ENCODE measurements at places on chromosomes 6 and 20. TPM values are rescaled to one million over a fixed set of nuclear protein-coding genes. Genes with fewer than 3 reads are reported as not detected.

DNA sequence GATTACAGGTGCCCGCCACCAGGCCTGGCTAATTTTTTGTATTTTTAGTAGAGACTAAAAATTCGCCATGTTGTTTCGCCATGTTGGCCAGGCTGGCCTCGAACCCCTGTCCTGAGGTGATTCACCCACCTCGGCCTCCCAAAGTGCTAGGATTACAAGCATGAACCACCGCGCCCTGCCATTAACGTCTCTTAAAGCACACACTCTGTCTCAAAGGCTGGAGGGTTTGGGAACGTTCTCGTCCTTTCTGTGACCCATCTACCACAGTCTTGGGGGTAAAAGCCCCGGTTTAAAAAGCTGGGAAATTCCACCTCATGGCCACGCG is 57.8 kb upstream of the ARID1B start:
- no peak for DNase-seq

DNA sequence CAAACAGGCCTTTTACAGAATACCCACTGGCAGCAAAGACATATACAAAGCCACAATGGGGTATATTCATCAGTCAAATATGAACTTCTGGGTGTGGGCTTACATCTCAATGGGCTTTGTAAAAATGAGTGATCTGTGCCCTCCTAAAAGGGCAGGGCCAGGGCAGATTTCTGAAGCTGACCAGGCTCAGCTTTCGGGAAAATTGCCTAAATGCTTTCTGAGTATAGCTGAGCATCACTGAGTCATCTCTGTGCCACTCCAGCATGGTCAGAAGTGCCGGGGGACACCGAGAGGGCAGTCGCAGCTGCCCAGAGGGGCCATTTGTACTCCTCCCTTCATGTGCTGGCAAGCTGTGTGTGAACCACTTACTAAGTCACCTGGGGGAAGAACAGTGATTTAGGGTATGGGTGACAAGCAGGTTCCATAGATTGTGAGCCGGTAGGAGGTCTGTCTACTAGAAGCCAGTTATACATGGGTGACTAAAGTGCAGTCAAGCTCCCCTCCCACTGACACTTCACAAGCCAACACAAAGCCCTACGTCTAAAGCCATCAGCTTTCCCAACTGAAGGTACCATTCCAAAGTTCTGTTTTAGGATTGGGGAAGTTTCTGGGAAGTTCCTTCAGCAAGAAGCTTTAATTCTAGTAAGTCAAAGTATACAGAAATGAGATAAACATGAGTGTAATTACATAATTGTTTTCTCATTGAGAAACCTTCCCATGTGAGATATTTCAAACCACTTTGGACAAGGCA is 147.6 kb upstream of the TAB2 start:
- DNase-seq, result no peak

The TOX2 gene
- total RNA-seq, result 3.6 TPM

- no peak for DNase-seq
These were observed 109.3 kb downstream of the SESN1 start for GRCh38 chr6:108985301-108985700.

GRCh38 chr6:122696079-122696478 is 83.4 kb upstream of the FABP7 start:
- no peak for DNase-seq

DNA sequence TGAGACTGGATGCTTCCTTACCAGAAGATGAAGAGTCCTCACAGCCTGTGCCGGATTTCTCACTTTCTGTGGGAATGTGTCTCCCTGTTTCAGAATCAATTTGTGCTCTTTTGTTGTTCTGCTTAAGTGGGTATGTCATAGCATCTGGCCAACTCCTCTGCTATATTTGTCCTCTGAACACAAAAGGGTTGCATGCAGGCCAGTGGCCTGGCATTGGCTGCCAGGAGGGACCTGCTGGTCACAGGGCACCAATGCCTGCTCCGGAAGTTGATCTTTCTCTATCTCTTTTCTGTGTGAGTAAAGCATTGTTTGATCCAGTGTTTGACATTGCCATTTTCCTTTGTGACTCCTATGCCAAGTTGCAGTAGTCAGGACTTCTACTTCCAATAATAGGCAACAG is 47.8 kb downstream of the JARID2 start:
- no peak for DNase-seq

The ASIP gene
- total RNA-seq, result not detected

The PAQR8 gene
- total RNA-seq, result 11.4 TPM

GRCh38 chr6:30687659-30688431 is 1.4 kb upstream of the PPP1R18 start:
- DNase-seq, result no peak

- DNase-seq, result no peak
These were observed 626.3 kb downstream of the TENT5A start for GRCh38 chr6:81126150-81126549.

DNA sequence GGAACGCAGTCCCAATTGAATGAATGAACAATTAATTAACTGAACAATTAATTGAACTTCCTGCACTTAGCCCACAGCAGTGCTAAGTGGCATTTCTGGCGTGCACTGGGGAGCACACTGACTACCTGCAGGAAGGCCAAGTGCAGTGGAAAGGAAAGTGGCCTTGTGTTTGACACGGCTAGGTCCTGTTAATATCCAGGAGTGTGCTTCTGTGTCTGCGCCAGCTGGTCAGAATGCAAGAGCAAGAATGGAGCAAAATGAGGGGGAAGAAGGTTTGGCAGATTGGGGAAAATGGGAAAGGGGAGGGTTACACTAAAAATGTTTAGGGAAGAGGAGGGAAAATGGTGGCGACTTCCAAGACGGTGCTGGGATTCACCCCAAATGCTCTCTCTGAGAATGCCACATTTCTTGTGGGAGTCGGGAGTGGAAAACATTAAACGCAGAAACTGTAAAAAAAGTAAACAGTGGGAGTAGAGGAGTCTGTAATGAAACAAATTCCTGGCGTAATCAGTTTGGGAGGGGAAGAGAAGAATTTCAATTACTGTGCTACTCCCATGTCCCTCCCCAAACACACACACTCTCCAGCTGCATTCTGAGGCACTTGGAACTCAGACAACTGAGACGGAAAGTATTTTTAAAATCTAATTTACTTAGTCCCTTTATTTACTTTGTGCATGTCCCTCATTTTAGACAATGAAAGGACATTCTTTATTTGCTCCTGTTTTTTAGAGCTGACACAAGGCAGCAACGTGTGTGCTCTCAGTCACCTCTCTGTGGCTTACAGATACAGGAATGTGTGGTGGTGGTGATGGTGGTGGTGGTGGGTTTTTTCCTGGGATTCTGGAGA is 64.1 kb downstream of the CLIC5 start:
- no peak for DNase-seq

DNA sequence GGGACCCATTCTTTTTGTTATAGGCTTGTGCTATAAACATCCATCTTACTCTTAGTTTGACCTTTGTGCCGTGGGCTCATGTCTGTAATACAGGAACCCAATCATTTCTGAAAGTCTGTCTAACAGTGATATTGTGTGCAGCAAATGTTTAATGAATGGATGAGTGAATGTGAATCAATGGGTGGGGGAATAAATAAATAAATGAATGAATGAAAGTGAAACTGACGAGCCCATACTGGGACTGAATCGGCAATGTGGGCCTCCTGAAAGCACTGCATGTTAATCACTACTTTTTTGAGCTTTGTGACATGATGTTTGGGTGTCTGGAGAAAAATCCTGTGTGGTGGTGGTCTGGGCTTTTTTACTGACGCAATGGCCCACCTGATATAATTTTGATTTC is 175.0 kb downstream of the GMPR start:
- no peak for DNase-seq
